ENCODE measurements at places on chromosomes 4 and X. TPM values are rescaled to one million over a fixed set of nuclear protein-coding genes. Genes with fewer than 3 reads are reported as not detected.

Gene LDB2
- 79.7 TPM for total RNA-seq

Gene NCAPG
- total RNA-seq, result 15.6 TPM

GRCh38 chr4:74531963-74532794, 87.2 kb downstream of the AREG start:
- H3K4me1 ChIP-seq, result peaks cover 36% of the 10 kb centered on the region
- no peak overlapping the region for H3K27ac ChIP-seq
- DNase-seq, result peak; percentile 78
- no peak overlapping the region for H3K4me3 ChIP-seq
- H3K36me3 ChIP-seq, result no peaks in the 10 kb centered on the region

DNA sequence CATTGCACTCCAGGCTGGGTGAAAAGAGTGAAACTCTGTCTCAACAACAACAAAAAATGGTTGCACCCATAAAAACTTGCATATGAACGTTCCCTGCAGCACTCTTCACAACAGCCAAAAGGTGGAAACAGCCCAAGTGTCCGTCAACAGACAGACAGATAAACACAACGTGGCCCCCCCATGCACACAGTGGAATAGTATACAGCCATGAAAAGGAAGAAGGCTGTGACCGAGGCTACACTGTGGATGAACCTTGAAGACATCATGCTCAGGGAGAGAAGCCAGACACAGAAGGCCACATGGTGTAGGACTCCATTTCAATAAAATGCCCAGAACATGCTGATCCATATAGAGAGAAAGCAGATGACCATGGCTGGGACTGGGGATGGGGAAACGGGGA, 33.5 kb upstream of the ASMTL start:
- no peak for DNase-seq
- no peaks in the 10 kb centered on the region for H3K36me3 ChIP-seq
- no peak overlapping the region for H3K4me3 ChIP-seq
- no peaks in the 10 kb centered on the region for H3K4me1 ChIP-seq
- H3K27me3 ChIP-seq, result no peaks in the 10 kb centered on the region
- no peak overlapping the region for H3K27ac ChIP-seq

DNA sequence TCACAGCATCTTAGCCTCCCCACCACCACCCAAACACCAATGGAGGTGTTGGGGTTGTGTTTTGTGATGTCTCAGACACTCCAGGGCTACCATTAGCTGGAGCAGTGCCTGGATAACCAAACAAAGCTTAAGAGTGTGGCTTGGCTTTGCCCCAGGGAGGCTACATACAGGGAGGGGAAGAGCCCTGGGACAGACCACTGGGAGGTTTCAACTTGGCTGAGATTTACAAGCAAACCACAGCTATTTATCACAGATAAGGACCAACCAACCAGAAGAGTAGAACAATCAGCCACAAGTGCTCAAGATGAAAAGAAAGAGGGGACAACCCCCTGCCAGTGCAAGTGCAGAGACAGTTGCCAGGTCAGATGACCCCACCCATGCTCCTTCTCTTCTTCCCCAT, 24.1 kb downstream of the SOX3 start:
- no peaks in the 10 kb centered on the region for H3K36me3 ChIP-seq
- no peaks in the 10 kb centered on the region for H3K4me1 ChIP-seq
- H3K4me3 ChIP-seq, result no peak overlapping the region
- H3K27ac ChIP-seq, result no peak overlapping the region
- no peaks in the 10 kb centered on the region for H3K27me3 ChIP-seq
- DNase-seq, result no peak

DNA sequence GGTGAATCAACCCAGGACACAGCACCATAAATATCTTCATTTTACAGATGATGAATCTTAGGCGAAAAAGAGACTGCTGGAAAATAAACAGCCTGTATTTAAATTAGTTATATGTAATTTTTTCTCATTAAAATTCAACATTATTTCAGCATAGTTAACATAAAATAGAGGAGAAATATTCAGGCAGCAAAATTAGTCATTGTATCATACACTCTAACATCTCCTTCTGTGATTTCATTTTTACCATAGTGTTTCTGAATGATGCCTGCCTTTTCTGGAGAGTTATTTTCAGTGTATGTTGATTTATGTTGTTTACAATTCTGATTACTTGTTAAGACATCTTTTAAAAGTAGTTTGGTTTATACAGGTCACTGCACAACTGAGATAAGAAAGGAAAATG, 82.3 kb upstream of the KCNIP4 start:
- no peak overlapping the region for H3K27ac ChIP-seq
- H3K36me3 ChIP-seq, result no peaks in the 10 kb centered on the region
- no peak for DNase-seq

- no peak overlapping the region for H3K4me3 ChIP-seq
- no peak overlapping the region for H3K27ac ChIP-seq
- H3K36me3 ChIP-seq, result no peaks in the 10 kb centered on the region
- no peaks in the 10 kb centered on the region for H3K4me1 ChIP-seq
- no peak for DNase-seq
Observed at GRCh38 chrX:1330605-1331004, 6.0 kb upstream of the IL3RA start.

GRCh38 chr4:150150629-150151062, 72.4 kb downstream of the DCLK2 start:
- no peaks in the 10 kb centered on the region for H3K36me3 ChIP-seq
- no peaks in the 10 kb centered on the region for H3K27me3 ChIP-seq
- H3K4me1 ChIP-seq, result peaks cover 30% of the 10 kb centered on the region
- no peak for DNase-seq
- H3K27ac ChIP-seq, result no peak overlapping the region

DNA sequence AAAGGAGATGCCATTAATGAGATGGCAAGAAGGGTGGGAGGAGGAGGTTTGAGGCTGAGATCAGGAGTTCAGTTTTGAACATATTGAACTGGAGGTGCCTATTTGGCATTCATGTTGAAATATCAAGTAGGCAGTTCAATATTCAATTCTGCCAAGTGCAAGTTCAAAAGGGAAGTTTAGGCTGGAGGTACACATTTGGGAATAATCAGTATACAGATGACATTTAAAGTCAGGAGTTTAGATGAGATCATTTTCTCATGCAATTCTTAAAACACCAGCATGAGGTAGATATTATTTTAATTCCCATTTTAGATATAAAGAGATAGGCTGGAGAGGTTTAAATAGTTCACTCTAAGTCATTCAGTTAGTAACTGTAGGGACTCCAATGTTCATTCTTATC, 26.1 kb downstream of the COQ2 start:
- H3K4me3 ChIP-seq, result no peak overlapping the region
- DNase-seq, result no peak
- peaks cover 31% of the 10 kb centered on the region for H3K4me1 ChIP-seq
- no peaks in the 10 kb centered on the region for H3K36me3 ChIP-seq
- 0 out of 2 replicates have a peak overlapping the region, but pooled peaks have one; percentile 7 for H3K27ac ChIP-seq

DNA sequence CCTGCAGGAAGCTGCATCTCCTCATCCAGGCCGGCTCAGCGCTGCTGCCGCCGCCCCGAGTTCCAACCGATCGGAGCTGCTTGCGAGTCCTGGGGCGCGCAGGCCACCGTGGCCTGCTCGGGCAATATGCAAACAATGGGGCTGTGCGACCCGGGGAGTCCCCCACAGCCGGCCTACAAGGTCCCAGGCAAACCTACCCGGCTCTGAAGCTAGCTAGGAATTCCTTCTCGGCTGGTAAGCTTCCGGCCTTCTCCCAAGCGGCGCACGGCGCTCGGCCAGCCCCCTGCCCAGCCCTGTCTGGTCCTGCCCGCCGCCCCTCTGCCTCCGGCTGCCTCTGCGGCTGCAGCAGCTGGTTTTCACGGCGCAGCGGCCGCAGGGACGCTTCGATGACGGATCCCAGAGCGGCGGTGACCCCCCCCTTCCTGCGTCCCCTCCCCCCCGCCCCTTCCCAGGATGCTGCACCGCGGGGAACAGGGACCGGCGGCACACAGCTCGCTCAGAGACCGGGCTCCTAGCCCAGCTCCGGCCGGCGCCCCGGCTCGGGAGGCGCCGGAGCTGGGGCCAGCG, 59.4 kb downstream of the TSC22D3 start:
- H3K4me1 ChIP-seq, result peaks cover 47% of the 10 kb centered on the region
- H3K36me3 ChIP-seq, result 0 out of 2 replicates have a peak, but pooled peaks cover 9% of the 10 kb centered on the region
- DNase-seq, result peak; percentile 53
- H3K27ac ChIP-seq, result peak overlapping the region; percentile 95
- peak overlapping the region; percentile 91 for H3K4me3 ChIP-seq
